Uterus (tissue), 4 donors: ENCODE measurements at places on chromosomes 12 and 14. TPM values are rescaled to one million over a fixed set of nuclear protein-coding genes. Genes with fewer than 3 reads are reported as not detected.

STK38L gene
- total RNA-seq, result 69.3 TPM

MAX gene
- 97.6 TPM for total RNA-seq

DNA sequence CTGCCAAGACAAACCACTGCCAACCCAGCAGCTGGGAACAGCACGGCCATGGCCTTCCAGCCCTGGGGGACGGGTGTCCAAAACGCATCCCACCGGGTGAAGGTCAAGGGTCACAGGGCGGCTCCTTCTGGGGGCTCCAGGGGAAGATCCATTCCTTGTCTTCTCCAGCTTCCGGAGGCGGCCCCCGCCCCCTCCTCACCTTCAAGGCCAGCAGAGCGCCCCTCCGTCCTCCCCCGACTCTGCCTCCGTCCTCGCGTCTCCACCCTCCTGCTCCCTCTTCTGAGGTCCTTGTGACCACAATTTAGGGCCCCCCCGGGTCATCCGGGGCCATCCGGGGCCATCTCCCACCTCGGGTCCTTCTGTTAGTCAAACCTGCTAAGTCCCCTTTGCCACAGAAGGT, 3.9 kb upstream of the NUDT14 start:
- no peak for DNase-seq

- no peak for DNase-seq
Measured at GRCh38 chr12:124496584-124496983, 70.8 kb downstream of the NCOR2 start.
